ENCODE measurements at places on chromosomes 16 and 17. TPM values are rescaled to one million over a fixed set of nuclear protein-coding genes. Genes with fewer than 3 reads are reported as not detected.
A peak's percentile ranks its signal among the peaks of the same experiment; 100 is the strongest.

Gene ABCC12
- not detected for total RNA-seq

Gene MSLN
- total RNA-seq, result 0.19 TPM

Gene EVPLL
- not detected for total RNA-seq

Gene PPY
- total RNA-seq, result not detected

Gene ARHGDIG
- not detected for total RNA-seq

Gene SBK1
- total RNA-seq, result 5.0 TPM

Gene CDC6
- 10.8 TPM for total RNA-seq

Gene NATD1
- 18.5 TPM for total RNA-seq

Gene GSG1L
- total RNA-seq, result not detected

Gene ERAL1
- total RNA-seq, result 38.3 TPM

GRCh38 chr16:4247460-4247784 is 5.5 kb upstream of the SRL start:
- no peak overlapping the region for H3K4me3 ChIP-seq
- H3K27ac ChIP-seq, result no peak overlapping the region
- DNase-seq, result no peak
- peaks cover 3% of the 10 kb centered on the region for H3K27me3 ChIP-seq
- H3K4me1 ChIP-seq, result no peaks in the 10 kb centered on the region

DNA sequence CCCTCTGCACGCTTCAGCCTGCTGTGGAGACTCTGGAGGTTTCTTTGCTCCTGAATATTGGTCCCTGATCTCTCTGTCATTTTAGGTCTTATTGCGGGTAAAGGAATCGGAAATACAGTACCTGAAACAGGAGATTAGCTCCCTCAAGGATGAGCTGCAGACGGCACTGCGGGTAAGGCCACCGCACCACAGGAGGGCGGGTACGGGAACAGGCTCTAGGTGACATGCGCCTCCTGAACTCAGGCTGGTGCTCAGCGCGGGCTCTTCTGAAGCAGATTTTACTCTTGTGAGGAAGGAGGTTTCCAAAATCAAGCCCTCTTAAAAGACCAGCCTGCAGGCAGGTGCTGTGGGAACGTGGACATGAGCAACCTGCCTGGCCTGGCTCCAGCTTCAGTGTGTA is 29.8 kb downstream of the PLD6 start:
- H3K27me3 ChIP-seq, result no peaks in the 10 kb centered on the region
- H3K36me3 ChIP-seq, result peaks cover 56% of the 10 kb centered on the region
- peaks cover 13% of the 10 kb centered on the region for H3K4me1 ChIP-seq

DNA sequence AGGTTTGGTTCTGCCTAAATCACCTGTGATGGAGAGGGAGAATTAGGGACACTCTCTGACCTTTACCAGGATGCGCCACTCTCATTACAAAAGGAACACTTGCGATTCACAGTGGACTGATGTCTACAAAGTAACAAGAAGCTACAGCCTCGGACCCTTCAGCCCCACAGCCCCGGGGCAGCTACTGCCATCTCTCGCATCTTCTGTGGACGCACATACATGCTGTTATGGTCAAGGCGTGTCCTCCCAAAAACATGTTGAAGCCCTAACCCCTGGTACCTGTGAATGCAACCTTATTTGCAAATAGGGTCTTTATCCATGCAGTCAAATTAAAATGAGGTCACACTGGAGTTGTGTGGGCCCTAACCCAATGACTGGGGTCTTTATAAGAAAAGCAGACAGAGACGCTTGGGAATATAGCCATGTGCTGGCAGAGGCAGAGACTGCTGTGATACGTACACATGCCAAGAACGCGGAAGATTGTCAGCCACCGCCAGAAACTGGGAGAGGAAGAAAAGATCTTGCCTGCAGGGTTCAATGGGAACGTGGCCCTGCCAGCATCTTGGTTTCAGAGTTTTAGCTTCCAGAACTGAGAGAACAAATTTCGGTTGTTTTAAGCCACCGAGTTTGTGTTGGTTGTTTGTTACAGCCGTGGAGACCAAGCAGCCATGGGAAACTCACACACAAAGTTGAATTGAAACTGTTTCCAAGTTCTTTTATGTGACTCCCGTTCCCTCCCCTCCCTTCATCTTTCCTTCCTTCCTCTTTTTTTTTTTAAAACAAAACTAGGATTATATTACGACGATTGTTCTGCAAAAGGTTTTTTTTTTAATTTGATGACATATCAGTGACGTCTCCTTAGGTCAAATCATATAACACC is 23.1 kb downstream of the ATP2C2 start:
- H3K27ac ChIP-seq, result no peak overlapping the region
- no peak for DNase-seq
- H3K36me3 ChIP-seq, result no peaks in the 10 kb centered on the region
- no peaks in the 10 kb centered on the region for H3K4me1 ChIP-seq
- no peak overlapping the region for H3K4me3 ChIP-seq
- peaks cover 33% of the 10 kb centered on the region for H3K27me3 ChIP-seq

DNA sequence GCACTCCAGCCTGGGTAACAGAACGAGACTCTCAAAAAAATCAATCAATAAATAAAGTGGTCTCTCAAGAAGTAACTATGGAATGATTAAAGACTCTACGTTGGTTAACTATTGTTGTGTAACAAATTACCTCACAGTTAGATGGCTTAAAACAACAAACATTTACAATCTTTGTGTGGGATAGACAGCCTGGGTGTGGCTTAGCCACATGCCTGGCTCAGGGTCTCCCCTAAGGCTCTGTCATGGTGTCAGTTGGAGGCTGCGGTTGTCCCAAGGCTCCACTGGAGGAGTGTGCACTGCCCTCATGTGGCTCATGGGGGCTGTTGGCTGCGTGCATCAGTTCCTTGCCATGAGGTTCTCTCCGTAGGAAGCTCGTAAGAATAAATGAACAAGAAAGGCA is 294.5 kb downstream of the SNX29 start:
- H3K4me3 ChIP-seq, result no peak overlapping the region
- no peaks in the 10 kb centered on the region for H3K27me3 ChIP-seq
- H3K27ac ChIP-seq, result no peak overlapping the region

DNA sequence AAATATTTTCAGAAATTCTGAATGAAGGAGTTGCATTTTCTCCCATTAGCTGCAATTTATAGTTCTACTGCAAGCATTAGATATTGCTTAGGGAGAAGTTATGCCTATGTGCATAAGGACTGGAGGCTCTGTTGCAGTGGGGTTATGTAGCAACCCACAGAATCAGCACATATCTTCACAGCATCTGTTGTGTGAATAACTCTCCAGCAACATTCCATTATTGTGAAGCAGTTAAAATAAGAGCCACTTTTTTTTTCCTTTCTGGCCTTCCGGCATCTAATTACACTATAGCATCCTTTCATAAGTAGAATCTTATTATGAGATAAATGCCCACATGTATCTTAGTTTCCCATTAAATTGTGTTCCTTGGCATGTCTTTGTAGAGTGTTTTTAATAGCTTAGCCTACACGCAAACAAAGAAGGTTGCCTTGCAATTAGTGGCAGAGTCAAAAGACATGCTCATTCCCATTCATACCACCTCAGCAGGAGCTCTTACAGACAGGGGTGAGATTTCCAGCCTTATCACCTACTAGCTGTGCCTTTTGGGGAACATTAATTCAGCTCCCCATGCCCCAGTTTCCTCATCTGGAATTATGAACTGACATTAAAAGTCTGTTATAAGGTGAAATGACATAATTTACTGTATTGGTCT is 596.0 kb upstream of the GOT2 start:
- no peaks in the 10 kb centered on the region for H3K27me3 ChIP-seq
- no peak overlapping the region for H3K27ac ChIP-seq
- no peaks in the 10 kb centered on the region for H3K36me3 ChIP-seq
- H3K4me3 ChIP-seq, result no peak overlapping the region
- DNase-seq, result no peak
- H3K4me1 ChIP-seq, result peaks cover 48% of the 10 kb centered on the region

DNA sequence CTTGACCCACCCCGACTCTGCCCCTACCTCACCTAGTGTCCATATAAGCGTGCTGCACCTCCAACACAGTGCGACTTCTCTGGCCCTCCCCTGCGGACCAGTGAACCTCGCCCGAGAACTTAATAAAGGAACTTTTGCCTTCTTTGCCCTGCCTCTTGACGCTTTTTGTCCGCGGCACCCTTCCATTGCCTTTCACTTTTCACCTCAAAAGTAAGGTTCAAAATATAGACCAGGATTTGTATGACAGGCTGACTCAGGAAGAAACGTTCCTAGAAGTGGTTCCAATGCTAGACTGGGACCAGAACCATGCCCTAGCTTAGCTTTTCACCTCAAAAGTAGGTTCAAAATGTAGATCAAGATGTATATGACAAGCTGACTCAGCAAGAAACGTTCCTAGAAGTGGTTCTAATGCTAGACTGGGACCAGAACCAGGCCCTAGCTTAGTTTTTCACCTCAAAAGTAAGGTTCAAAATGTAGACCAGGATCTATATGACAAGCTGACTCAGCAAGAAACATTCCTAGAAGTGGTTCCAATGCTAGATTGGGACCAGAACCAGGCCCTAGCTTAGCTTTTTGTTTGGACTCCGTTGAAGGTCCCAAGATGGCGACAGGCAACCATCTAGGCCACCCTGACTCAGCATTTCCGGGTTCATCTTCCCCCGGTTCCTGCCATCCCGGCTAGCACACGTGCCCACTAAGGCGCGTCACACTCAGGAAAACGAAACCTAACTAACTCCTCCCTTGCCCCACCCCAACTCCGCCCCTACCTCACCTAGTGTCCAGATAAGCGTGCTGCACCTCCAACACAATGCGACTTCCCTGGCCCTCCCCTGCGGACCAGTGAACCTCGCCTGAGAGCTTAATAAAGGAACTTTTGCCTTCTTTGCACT is 51.0 kb upstream of the TMEM97 start:
- H3K27me3 ChIP-seq, result no peaks in the 10 kb centered on the region
- H3K27ac ChIP-seq, result no peak overlapping the region
- no peak overlapping the region for H3K4me3 ChIP-seq

DNA sequence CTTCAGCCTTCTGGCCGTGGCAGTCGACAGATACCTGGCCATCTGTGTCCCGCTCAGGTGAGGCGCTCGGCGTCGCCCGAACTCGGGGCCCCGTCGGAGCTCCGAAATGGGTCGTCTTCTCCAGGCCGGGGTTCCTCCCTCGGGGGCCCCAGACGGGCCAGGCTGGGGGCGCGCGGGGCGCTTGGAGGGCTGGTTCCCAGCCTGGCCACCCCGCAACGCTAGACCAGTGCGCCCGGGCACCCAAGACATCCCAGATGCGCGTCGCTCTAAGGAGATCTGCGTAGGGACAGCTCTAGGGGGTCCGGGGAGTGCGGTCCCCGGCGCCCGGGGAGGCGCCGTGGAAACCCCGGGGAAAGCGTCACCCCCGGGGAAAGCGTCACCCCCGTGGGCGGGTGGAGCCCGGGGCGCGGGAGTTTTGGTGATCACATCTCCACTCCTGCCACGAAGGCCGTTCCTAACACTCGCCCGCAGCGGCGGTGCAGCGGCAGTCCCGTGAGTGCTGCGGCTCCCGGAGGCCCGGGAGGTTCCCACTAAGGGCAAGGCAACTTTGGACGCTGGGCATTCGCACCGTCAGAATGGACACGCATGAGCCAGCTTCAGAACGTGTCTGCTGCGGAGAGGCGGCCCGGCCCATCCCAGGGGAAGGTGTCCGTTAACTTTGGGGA is 729 bp downstream of the ADORA2B start:
- H3K27ac ChIP-seq, result peak overlapping the region; percentile 64
- H3K4me3 ChIP-seq, result peak overlapping the region; percentile 76
- peaks cover 44% of the 10 kb centered on the region for H3K4me1 ChIP-seq
- peaks cover 6% of the 10 kb centered on the region for H3K36me3 ChIP-seq
- DNase-seq, result no peak

DNA sequence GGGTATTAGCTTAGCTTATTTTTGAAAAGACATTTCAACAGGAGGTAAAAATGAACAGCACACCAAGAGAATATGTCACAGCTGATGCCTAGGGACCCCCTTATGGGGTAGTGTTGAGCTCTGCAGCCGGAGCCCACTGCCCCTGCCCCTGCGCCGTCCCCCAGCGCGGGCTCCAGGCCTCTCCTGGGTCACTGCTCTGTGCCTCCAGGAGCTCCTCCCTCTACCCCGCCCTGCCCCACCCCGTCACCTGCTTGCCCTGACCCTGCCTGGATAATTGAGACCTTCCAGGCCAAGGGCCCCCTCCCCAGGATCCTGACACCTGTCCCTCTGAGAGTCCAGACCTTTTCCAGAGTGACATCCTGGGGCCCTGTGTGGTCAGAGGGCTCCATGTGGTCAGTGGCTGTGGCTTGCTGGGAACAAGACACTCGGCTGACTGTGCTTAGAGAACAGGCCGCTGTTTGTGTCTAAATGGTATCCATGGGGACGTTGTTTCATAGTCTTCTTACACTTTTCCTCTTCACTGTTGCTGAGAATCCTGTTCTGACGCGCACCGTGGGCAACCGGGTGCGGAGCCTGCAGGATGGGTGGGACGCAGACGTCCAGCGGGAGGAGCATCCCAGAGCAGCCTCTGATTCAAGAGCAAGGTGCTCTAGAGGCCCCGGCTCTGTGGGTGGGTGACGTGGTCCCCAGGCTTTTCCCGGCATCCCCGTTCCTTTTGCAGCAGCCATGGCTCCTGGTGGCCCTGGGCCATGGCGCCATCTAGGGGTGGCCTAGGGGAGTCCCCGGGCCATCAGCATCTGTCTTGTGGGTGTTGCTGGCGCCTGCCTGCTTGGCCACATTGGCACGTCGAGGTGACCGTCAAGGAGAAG is 20.0 kb upstream of the WFIKKN1 start:
- H3K4me3 ChIP-seq, result no peak overlapping the region
- H3K36me3 ChIP-seq, result peaks cover 2% of the 10 kb centered on the region
- H3K27ac ChIP-seq, result no peak overlapping the region
- no peaks in the 10 kb centered on the region for H3K27me3 ChIP-seq

GRCh38 chr17:9211133-9211765 is 189.9 kb downstream of the NTN1 start:
- H3K27me3 ChIP-seq, result peaks cover 5% of the 10 kb centered on the region
- peaks cover 12% of the 10 kb centered on the region for H3K4me1 ChIP-seq
- no peak for DNase-seq
- no peak overlapping the region for H3K27ac ChIP-seq
- peaks cover 13% of the 10 kb centered on the region for H3K36me3 ChIP-seq

DNA sequence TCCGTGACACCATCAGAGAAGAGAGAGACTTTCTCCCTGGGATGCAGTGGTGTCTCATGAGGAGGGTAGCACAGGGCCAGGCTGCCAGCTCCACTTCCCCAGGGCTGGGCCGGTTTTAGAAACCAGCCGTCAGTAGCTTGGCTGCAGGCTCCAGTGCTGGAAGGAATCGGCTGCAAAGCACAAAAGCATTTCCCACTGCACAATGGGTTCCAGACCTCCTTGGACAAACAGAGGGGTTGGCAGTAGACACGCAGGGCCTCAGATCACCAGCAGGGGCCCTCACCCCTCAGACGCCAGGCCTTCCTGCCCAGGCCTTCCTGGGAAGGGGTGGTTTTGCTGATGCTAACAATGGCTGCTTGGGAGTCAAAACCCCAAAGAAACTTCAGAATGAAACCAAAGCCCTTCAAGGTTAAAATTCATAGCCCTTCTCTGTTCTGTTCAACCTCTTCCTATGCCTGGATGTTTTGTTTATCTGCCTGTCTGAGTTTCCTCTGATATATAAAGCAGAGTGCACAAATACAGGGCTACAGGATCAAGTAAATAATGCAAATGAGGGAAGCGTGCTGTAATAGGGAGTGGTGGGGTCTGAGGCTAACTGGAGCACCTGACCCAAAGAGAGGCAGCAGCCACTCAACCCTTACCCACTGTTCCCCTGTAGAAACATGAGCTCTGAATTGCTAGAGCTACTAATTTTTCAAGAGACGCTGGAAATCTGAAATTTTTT is 26.2 kb downstream of the TEKT5 start:
- H3K27me3 ChIP-seq, result no peaks in the 10 kb centered on the region
- no peak overlapping the region for H3K27ac ChIP-seq
- H3K4me3 ChIP-seq, result no peak overlapping the region
- no peaks in the 10 kb centered on the region for H3K4me1 ChIP-seq
- no peak for DNase-seq
